ENCODE measurements at places on chromosomes 11 and 22.

GRCh38 chr22:41933411-41934177 lies 7.0 kb upstream of the TNFRSF13C start:
- DNase-seq = no peak

GRCh38 chr22:45130891-45131290 lies 32.8 kb upstream of the NUP50 start:
- no peak for DNase-seq

GRCh38 chr11:28922386-28922981 lies 814.3 kb downstream of the METTL15 start:
- no peak for DNase-seq

DNA sequence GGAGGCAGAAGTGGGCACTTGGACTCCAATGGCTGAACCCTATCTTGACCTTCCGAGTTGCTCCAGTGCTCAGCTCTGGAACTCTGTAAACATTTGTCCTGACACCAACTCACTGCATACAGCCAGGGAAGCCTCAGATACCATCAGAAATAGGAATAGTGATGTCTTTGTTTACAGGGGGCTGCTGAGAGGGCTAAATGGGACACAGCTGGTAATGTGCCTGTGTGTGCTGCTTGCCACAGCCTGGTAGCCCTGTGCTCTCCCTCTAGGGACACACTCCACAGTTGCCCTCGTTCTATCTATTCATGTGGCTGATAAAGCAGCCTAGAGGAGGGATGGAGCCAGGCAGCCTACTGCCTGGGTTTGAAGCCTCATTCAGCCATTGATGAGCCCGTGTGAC lies 559.8 kb downstream of the MIAT start:
- no peak for DNase-seq

GRCh38 chr11:47186076-47186699 lies at the start of gene PACSIN3:
Gene PACSIN3 (minus strand): TSS chr11:47186434. CDS start chr11:47182727, 3,707 bp downstream.
- DNase-seq = no peak

DNA sequence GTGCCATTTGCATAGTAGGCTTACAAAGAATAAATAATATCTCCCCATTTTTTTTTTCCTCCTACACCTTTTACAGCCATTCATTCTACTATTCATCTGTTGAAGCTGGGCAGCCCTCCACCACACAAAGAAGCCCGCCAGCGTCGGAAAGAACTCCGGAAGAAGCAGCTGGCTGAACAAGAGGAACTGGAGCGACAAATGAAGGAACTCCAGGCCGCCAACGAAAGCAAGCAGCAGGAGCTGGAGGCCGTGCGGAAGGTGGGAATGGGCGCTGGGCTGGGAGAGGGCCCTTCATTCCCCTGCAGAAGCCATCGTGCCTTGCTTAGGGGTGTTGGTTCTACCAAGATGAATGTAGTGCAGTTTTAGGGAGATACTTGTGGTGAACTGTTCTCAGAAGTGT lies 68.6 kb downstream of the SWAP70 start:
- no peak for DNase-seq

- no peak for DNase-seq
These were observed 1296.6 kb downstream of the BRD1 start for GRCh38 chr22:48531108-48531507.

DNA sequence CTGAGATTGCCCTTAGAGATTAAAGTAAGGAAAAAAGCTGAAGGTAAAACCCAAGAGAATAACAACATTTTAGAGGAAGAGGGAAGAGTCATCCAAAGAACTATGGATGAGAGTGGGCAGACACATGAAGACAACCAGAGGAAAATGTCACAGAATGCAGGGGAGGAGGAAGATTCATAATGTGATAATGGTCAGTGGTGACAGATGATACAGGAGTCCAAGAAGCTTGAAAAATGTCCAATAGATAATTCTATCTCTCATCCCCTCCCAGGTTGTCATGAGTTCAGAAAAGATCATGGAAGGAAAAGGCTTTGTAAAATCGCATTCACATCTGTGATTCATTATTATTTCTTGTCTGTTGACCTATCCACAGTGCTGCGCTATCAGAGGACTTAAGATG lies 282.3 kb upstream of the CCDC90B start:
- DNase-seq = no peak

DNA sequence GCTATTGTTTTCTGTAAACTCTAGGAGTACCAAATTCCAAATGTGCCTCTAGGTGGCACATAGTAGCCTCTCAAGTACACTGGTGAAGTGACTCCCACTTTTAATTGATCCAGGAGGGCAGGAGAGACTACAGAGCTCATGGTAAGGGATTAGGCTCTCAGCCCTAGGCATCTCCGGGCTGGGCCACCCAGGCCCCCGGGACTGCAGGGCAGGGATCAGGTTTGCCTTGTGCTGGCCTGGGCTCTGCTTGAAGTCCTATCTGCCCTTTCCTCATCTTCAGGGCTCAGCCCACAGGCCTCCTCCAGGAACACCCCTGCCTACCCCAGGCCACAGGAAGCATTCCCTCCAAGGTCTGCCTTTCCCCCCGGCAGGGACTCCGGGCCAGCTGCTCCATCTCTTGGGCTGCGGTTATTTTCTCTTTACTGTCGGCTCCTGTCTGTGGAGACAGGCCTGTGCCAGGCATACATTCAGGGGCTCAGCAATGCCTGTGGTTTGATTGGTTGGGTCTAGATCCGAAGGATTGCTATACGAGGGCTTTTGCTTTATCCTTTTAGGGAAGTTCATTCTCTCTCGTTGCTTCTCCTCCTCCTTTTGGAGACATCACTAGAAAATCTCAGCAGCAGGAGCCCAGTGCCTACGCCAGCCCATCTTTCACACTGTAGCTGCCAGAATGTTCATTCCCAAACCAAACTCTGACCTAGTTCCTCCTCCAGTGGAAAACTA lies 32.8 kb downstream of the PARVA start:
- DNase-seq = no peak

DNA sequence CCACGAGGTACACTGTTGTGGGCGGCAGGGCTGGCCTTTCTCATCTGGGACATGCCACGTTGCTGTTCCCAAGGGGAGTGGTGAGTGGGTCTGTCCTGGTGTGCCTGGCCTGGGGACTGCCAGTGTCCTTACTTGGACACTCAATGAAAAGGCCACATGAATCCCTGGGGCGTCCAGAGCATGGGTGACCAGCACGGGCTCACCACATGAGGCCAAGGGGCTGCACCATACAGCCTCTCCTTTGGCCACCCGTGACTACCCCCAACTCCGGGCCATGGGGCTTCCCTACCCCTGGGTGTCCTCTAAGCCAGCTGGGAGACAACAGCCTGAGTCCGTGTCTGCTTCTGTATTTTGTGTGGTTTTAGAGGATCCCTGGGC lies 20.2 kb upstream of the TXNRD2 start:
- DNase-seq = no peak

DNA sequence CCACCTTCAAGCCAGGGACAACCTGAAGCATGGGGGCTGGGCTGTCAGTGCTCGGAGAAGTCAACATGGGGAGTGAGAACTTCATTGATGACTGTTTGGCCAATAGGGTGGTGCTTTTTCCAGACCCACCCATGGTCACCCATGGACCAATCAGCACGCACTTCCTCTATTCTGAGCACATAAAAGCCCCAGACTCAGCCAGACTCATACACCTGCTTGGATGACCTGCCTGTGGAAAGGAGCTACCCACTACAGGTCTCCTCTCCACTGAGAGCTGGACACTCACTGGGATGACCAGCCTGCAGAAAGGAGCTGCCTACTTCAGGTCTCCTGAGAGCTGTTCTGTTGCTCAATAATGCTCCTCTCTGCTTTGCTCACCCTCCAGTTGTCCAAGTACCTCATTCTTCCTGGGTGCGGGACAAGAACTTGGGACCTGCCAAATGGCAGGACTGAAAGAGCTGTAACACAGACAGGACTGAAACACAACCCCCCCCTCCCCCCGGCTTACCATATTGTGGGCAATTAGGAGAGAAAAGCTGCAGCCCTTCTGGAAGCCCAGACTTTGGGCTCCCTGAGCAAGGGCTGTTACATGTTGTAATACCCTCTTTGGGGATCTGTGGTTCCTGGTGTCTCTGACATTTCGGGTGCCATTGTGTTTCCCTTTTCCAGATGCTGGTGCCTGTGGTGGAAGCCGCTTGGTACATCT lies 44.4 kb upstream of the WNT11 start:
- no peak for DNase-seq

DNA sequence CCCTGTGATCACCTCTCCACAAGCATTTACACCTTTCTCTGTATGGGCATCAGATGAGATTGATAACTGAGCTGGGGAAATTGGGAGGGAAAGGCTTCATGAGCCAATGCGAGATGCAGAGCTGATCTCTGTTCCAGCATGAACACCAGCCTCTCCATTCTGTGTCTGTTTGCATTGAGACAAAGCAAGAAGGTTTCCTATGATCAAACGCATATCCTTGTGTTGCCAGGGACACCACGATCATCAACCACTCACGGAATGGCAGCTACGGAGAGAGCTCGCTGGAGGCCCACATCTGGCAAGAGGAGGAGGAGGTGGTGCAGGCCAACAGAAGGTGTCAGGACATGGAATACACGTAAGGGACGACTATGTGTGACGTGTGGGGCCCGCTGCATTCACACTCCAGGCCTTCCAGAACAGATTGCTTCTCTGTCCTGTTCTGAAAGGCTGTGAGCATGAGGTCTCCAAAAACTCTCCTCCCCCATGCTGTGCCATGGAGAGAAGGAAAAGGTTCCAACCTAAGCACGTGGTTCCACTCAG lies 96.4 kb downstream of the AMOTL1 start:
- DNase-seq = no peak

GRCh38 chr11:101397979-101398378 lies 185.8 kb downstream of the TRPC6 start:
- no peak for DNase-seq

- no peak for DNase-seq
These were observed 1.7 kb upstream of the SLC43A3 start for GRCh38 chr11:57428643-57429042.

DNA sequence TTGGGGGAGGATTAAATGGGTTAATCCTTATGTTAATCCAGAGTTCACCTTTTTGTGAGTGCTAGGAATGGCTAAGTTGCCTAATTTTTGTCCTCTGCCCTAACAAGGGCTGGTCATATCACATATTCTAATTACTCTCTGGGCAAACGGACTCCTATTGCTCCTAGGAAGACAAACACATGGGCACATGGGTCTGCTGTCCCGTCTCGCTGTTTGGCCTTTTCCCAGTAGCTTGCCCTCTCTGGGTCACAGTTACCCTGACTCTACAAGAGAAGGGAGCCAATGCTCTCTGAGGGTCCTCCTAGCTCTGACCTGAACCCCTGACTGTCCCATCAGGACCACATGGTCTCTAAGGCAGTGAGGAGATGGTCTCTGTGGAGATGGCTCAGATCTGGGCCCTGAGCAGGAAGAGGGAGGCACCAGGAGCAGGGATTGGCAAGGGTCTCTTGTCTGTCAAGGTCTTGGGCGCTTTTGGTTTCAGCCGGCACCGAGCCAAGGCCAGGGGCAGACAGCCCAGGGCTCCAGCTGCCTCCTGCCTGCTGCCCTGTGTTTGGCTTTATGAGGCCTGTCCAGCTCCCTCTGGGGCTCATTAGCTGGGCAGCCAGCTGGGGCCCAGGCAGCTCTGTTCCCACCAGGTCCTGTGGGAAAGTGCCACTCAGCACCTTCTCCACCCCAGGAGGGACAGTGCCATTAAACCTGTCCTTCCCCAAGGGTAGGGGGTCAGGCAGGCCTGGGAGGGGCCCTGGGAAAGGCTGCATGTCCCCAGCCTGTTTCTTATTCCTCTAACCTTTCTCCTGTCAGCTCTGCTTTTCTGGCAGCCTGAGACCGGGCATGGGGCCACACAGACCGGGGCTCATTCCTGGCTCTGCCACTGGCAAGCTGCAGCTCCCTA lies 559.9 kb downstream of the MN1 start:
- no peak for DNase-seq

DNA sequence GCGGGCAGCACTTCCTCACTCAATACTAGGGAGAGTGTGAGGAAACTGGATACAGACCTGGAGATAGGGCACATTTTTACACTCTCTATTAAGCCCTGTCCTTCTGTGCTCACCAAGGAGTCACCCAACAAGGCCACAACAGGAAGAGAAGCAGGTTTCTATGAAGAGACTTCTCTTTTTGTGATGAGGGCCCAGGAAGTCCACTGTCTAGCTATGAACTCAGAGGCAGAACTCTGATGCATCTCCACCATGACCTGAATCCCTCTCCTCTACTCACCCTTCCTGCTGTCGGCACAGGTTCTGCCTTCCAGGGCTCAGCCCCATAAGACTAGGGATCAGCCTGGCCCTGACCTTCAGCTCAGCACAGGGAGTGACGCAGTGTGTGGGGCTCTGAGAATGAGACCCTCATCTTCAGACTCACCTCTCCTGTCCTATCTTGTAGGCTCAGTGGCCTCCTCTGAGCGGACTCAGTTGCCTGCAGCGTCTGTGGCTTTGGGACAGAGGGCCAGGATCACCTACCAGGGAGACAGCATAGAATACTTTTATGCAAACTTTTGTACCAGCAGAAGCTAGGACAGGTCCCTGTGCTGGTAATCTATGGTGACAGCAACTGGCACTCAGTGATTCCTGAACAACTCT lies 49.3 kb upstream of the IGLL5 start:
- no peak for DNase-seq

- no peak for DNase-seq
These were observed 102.0 kb downstream of the GRIK4 start for GRCh38 chr11:120613264-120614226.

- DNase-seq = no peak
These were observed 9.8 kb downstream of the PPFIBP2 start for GRCh38 chr11:7523416-7524210.

- DNase-seq = no peak
These were observed 124.1 kb downstream of the WNT7B start for GRCh38 chr22:45852826-45853225.

- DNase-seq = no peak
These were observed 110.4 kb downstream of the RRAS2 start for GRCh38 chr11:14248580-14248981.

DNA sequence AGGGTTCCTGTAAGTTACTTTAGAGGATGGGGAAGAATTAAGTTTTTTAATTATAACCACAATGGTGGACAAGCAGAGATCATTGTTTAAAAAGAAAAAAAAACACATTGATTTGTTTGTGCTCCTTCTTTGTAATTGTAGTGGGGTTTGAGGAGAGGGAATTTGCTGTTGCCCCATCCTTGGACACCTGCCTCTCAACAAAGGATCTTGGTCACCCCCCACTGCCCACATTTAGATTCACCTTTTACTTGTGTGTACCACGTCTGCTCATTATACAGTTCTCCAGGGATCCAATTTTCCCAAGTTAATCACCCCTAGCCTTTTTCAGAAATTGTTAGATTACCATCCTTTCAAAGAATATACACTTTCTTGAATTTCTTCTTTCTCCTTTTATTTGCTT lies 53.0 kb downstream of the DNAJC24 start:
- no peak for DNase-seq
